Stomach (tissue), 19 donors: ENCODE measurements at places on chromosomes 2 and 18. TPM values are rescaled to one million over a fixed set of nuclear protein-coding genes. Genes with fewer than 3 reads are reported as not detected.
A peak's percentile ranks its signal among the peaks of the same experiment; 100 is the strongest.

DNA sequence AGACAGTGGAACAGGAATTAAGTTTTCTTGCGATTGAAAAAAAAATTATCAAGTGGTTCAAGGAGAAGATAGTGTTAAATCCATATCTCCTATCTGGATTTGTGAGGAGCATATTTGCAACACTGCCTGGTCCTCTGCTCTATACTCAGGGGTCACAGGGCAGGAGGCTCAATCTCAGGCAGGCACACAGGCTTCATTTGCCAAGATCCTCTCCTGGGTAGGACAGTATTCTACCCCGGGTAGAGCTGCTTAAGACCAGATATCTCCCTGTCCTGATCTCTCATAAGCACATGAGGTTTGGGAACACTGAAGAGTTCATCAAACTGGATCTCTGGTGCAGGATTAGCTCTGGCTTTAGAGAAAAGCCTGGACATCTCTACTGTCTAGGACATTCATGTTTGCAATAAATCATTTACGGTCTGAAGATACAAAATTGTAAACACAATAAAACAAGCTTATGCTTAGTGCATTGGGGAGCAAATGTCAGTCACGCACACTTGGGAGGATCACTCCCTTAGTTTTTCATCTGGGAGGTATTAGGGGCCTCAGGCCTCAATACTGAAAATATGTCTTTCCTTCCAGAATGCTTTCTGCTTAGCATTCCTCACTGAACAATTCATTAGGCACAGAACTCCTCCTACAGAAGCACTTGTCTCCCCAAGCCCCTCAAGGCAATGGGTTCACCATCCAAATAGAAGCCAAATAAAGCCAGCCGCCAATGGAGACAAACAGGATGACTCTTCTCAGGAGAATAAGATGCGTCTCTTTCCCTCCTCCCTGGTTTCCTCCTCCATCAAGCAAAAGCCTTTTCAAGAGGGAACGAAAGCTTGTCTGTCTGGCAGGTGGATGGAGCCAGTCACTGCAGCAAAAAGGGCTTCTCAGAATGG is 34.1 kb upstream of the LCLAT1 start:
- peak; percentile 43 for DNase-seq

DNA sequence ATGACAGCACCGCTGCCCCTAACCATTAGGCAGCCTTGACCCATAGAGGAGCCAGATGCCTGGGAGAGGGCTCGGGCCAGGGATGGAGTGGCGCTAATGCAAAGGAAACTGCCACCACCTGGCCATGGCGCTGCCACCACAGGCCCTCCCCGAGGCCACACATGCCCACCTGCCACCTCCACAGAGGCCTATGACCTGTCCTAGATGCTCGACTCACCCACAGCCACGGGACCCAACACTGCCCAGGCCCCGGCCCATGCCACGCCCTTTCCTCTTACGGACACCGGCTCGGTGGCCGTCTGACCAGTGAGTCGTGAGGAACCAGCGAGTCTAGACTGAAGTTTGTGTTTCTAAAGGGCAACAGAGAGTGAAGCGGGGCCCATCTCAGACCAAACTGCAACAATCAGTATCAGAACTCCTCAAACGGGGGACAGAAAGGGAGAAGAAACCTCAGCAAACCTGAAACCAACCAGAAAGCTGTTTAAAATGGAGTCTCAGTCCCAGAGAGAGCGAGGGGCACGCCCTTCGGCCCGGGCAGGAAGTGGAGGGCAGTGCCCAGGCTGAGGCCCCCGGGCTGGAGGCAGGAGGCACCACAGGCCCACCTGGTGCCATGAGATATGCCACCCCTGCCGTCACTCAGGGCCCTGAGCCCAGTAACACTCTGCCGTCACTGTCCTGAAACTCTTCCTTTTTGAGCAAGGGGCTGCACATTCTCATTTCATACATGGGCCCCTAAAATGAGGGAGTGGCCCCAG is 711 bp downstream of the GPR17 start:
- no peak for DNase-seq

GRCh38 chr2:42147641-42148274 is 21.4 kb upstream of the EML4 start:
- DNase-seq, result no peak

DNA sequence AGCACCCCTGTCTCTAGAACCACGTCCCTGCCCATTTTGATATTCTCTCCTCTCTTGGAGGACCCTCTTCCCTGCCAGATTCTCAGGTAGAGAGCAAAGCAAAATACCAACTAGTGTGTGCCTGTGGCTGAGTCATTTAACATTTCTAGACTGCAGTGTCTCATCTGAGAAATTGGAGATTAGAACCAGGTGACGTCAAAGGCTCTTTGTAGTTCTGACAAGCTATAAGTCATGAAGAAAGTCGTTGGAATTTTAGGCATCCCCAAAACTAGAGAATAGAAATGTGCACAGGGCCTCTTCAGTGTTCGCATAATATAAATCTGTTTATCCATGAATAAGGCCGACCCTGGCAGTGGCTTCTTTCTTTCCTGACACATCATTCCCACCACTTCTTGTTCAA is 74.4 kb upstream of the TANC1 start:
- DNase-seq, result no peak

The SNX17 gene
- total RNA-seq, result 67.1 TPM
